ENCODE measurements at places on chromosomes 2 and 18. TPM values are rescaled to one million over a fixed set of nuclear protein-coding genes. Genes with fewer than 3 reads are reported as not detected.

ATP6V1B1 gene
- total RNA-seq: not detected

GIGYF2 gene
- 40.5 TPM for total RNA-seq

EDAR gene
- 2.0 TPM for total RNA-seq

PAX8 gene
- 0.08 TPM for total RNA-seq

PSTPIP2 gene
- 6.6 TPM for total RNA-seq

EFHD1 gene
- 0.92 TPM for total RNA-seq

CLHC1 gene
- 2.2 TPM for total RNA-seq

SETBP1 gene
- 2.1 TPM for total RNA-seq

RAB27B gene
- total RNA-seq: 1.2 TPM

SMYD1 gene
- total RNA-seq: not detected

CNOT9 gene
- total RNA-seq: 73.9 TPM

PLEKHH2 gene
- 1.7 TPM for total RNA-seq

SLC5A7 gene
- total RNA-seq: not detected

FRZB gene
- not detected for total RNA-seq

MGAT4A gene
- total RNA-seq: 229 TPM

L3MBTL4 gene
- 0.41 TPM for total RNA-seq

AGBL5 gene
- 9.7 TPM for total RNA-seq

CDKL4 gene
- total RNA-seq: not detected

GALR1 gene
- not detected for total RNA-seq

C2orf66 gene
- not detected for total RNA-seq

CCBE1 gene
- total RNA-seq: not detected

BCL11A gene
- 2.6 TPM for total RNA-seq

ERICH2 gene
- total RNA-seq: not detected

DAW1 gene
- not detected for total RNA-seq

KIF3C gene
- 2.3 TPM for total RNA-seq

RESP18 gene
- total RNA-seq: not detected

CUL3 gene
- 119 TPM for total RNA-seq

FKBP1B gene
- total RNA-seq: not detected

C2orf15 gene
- total RNA-seq: 1.8 TPM

ACADL gene
- total RNA-seq: not detected

LYPD1 gene
- not detected for total RNA-seq

TMEM169 gene
- total RNA-seq: not detected

TAF4B gene
- 11.5 TPM for total RNA-seq

DLX1 gene
- total RNA-seq: not detected

PAPOLG gene
- total RNA-seq: 19.1 TPM

HOXD13 gene
- not detected for total RNA-seq

MRO gene
- not detected for total RNA-seq

SUMO1 gene
- 86.1 TPM for total RNA-seq

RAD51AP2 gene
- not detected for total RNA-seq

HOXD4 gene
- not detected for total RNA-seq

MBP gene
- total RNA-seq: 70.7 TPM

CNGA3 gene
- not detected for total RNA-seq

CYP26B1 gene
- total RNA-seq: not detected

CHRND gene
- not detected for total RNA-seq

POTEI gene
- not detected for total RNA-seq

RBKS gene
- total RNA-seq: 5.9 TPM

STEAP3 gene
- not detected for total RNA-seq

GTF2A1L gene
- total RNA-seq: not detected

INPP1 gene
- 2.9 TPM for total RNA-seq

ANKRD23 gene
- total RNA-seq: 5.7 TPM

TRIM43 gene
- not detected for total RNA-seq

REEP1 gene
- not detected for total RNA-seq

FHOD3 gene
- total RNA-seq: not detected

ALPI gene
- not detected for total RNA-seq

UGT1A8 gene
- not detected for total RNA-seq

KIAA2012 gene
- total RNA-seq: not detected

NEDD4L gene
- total RNA-seq: 10.9 TPM

STARD7 gene
- total RNA-seq: 75.3 TPM

Data from CD8-positive, alpha-beta T cell (primary cell).